ENCODE measurements at places on chromosomes 2 and 18.
A peak's percentile ranks its signal among the peaks of the same experiment; 100 is the strongest.

DNA sequence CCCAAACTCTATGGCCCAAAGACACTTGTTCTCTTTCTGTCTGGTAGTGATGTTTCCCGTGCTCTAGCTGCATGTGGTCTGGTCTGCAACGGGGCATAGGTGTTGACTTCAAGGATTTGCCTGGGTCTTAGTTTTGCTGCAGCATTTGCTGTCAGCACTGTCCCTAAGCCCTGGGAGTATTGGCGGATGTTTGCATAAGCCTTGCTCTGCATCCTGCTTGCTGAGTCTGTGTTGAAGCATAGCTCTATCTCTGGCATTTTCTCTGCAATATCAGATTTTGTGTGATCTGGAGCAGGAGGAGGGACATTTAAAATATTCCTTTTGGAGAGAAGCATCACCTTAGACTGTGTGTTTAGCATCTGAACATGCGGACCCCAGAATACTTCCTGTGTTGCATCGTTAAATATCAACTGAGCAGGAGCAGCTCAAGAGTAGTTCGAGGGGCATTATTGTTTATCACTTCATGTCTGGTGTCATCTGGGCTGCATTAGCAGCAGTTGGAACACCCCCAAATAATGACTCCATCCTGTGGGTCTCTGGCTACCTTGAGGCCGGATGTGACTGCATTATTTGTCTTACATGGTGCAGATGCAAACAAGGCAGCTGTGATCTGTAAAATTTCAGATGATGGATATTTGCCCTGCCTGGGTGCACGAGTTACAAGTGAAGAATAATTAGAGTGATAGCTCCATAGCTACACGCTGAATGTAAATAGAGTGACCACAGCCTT is 231.7 kb downstream of the TRIB2 start:
- no peak for DNase-seq

GRCh38 chr2:37454851-37455762 is 110.7 kb downstream of the QPCT start:
- no peak for DNase-seq

DNA sequence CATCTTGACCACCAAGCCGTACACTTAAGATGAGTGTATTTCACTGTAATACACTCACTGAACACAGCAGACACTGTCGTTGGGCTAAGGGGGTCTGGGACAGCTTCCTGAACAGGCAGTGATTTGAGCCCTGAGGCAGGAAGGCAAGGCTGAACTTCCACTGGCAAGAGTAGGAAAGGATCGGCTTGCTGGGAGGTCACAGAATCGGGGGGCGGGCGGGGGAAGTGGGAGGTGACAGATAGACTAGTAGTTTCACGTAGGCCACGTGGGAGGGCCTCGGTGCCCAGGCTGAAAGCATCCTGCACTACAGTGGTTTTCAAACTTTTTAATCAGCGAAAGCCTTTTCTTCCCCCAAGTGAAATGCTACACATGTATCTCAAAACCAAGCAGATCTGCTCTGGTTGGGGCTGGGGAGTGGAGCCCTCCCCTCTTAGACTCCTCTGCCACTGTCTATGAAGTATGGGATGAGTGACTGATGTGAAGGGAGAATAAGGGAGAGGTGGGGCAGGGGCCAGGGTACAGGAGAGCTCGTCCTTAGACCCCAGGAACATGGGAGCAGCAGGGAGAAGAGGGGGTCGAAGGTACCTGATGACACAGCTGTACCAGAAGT is 8.6 kb downstream of the PARD6G start:
- no peak for DNase-seq

- no peak for DNase-seq
These were observed 186.4 kb downstream of the RNF152 start for GRCh38 chr18:61706276-61706915.

- no peak for DNase-seq
These were observed 22.7 kb upstream of the NCK2 start for GRCh38 chr2:105721991-105722511.

DNA sequence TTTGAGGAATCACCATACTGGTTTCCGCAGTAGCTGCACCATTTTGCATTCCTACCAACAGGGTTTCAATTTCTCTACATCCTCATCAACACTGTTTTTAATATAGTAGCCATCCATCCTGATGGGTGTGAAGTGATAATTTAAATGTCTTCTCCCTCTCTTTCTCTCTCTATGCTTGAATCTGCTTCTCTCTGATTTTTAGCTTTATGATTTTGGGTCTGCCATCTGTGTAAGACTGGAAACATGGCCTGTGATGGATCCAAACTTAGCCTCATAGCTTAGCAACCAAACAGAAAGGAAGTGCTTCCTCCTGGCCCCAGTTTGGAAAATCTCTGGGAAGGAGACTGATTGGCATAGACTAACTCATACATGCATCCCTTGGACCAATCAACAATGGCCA is 33.7 kb upstream of the OSBPL6 start:
- no peak for DNase-seq

DNA sequence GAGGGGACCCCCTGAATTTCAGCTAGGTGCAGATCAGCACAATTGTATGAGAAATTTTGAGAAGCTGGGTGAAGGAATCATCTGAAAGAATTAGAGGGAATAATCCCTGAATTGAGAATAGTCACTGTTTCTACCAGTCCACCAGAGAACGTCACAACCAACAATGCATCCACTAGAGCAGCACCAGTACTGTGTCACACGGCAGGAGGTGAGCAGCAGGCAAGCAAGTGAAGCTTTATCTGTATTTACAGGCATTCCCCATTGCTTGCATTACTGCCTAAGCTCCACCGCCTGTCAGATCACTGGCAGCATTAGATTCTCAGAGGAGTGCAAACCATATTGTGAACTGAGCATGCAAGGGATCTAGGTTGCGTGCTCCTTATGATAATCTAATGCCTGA is 40.7 kb downstream of the GDF7 start:
- DNase-seq: no peak

DNA sequence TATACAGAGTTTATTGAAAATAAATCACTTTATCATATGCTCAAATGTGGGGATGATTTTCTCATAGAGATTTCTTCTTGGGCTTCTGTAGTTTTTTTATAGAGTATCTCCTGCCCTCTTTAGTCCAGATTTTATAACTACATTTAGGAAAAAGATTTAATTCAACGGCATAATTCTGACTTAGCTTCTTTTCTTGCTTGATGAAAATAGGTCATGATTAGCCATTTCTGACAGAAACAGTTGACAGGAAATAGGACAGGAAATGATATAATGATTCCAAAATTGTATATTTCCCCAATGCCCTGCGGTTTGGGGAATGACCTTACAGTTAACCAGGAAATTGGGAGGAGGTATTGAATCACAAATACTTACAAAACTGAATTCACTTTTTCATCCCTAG is 1531.9 kb upstream of the ACVR2A start:
- DNase-seq: peak; percentile 14

DNA sequence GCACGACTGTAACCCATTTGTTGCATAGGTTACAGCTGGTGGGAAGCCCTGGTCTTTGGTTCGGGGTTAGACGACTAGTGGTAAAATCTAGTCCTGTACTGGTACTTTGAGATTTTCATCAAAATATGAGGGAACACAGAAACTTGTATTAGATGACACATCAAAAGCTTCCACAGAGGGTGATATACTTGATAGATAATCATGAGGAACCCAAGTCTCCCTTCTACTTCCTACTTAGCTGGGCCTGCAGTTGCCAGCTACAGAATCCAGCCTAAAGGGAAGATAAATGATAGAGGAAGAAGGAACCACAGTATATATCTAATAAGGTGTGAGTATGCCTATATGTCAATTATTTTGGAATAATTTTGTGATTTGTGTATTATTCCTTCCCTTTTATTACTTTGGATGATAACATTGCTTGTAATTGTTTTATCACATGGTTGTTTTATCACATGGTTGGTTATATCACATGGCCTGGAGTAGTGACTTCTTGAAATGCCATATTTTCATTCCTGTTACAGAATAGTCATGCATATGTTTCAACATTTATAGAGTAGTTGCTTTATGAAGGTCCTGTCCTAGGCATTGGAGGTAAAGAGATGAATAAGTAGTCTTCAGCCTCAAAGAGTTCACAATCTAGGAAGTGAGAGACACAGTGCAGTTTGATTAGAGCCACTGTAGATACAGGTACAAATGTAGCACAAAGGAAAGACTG is 2.9 kb downstream of the AGPS start:
- DNase-seq: no peak

DNA sequence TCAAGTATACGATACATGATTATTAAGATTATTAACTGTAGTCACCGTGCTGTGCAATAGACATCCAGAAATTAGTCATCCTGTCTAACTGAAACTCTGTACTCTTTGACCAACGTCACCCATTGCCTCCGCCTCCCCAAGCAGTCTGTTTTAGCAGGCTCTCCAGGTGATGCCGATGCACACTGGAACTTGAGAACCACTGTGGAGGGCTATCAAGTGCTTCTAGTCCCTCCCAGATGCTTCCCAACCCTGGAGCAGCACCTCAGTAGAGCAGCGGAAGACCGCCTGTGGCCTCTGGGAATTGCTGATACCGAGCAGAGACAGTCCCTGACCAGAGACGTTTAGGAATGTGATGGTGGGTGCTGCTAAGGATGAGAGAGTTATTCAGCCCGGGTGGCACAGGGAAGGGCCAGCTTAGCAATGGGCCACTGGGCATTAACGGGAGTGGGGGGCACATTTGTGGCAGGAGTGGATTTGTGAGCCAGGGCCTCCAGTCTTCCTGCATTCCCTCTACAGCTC is 50.7 kb downstream of the LIPG start:
- DNase-seq: no peak

- no peak for DNase-seq
These were observed 40.5 kb upstream of the HS6ST1 start for GRCh38 chr2:128358941-128359731.

GRCh38 chr2:16105669-16106281 is 165.4 kb downstream of the MYCN start:
- no peak for DNase-seq

DNA sequence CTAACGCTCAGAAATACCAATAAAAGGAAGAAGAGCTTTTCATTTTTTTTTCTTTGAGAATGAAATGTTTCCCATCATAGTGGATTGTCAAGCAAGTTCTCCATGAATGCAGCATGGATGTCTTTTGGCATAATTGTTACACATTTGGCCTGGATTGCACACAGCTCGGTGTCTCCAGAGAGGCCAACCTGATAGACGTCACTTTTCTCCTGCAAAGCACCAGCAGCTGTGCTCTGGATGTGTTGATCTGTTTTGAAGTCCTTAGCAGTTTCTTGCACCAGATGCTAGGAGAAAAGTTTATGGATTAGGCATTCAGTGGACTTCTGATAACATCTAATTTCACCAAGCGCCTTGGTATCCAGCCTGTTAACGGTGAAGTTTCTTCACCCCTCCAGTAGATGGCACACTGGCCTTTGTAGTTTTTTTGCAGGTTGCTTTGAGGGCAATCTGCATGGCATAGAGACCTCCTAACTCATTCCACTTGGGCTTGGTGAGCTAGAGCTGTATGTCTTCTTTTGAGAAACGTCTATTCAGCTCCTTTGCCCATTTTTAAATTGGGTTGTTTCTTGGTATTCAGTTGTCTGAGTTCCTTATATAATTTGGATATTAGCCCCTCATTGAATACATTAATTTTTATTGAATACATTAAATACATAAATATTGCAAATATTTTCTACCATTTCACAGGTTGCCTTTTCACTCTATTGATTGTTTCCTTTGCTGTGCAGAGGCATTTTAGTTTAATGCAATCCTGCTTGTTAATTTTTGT is 59.7 kb downstream of the PTH2R start:
- peak; percentile 76 for DNase-seq

GRCh38 chr18:58806826-58807714 is 57.6 kb upstream of the ZNF532 start:
- no peak for DNase-seq

- DNase-seq: no peak
These were observed 89.5 kb downstream of the GORASP2 start for GRCh38 chr2:171018522-171018921.

DNA sequence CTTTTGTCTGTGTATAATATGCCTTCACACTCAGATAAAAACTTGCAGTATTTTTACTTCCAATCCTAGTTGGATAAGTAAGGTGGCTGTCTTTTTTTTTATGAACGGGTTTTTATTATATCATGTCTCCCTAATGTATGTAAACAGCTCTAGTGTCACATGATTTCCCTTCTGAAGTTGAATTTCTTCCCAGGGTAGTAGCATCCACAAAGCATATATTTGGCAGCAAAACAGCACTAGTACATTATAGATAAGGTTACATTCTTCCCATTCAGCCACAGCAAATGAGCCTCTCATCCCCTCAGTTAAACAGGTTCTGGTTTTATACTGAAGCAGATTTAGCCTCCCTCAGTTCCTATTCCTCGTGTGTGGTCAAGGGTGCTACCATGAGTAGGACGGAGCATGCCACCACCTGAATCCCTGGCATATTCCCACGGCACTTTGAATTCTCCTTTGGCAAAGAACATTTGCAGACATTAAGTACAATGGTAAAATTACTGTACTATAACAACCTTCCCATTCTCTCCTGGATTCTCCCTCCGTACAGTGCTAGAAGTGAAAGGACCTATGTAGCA is 15.4 kb upstream of the DTNA start:
- peak; percentile 15 for DNase-seq

- DNase-seq: no peak
These were observed 53.0 kb upstream of the LGALSL start for GRCh38 chr2:64400733-64401528.

DNA sequence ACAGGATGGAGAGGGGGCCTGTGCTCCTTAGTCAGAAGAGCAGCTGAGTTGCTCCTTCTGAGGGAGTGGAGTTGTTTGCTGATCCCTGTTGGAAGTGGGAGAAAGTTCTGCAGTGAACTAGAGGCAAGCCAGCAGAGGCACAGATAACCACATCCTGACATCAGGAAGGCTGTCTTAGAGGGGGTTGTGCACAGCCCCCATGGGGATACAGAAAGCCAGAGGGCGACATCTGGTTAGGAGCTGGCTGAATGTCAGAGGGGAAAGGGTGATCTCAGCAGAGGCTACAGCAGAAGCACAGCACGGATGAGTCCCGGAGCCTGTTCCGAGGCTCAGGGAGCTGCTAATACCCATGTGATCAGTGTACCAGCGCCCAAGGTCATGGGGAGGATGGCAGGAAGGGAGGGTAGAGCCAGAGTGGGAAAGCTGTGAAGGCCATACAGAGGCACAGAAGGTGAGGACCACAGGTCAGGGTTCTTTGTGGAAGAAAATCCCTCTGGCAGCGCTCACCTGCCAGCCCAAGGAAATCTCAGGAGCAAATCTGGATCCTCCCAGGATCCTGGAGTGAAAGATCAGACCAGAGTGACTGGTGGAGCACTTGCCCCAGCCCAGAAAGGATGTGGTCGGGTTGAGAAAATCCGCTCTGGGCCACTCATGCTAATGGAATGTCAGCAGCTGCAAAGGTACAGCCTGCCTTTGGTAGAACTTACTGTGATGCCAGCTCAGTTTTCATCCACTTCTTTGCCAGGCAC is 111.8 kb downstream of the STPG4 start:
- no peak for DNase-seq

GRCh38 chr2:213246497-213247281 is 37.6 kb upstream of the SPAG16 start:
- peak; percentile 31 for DNase-seq

GRCh38 chr2:129748653-129749052 is 230.8 kb upstream of the RAB6C start:
- DNase-seq: peak; percentile 59

GRCh38 chr2:69973335-69973735 is 11.9 kb upstream of the ASPRV1 start:
- DNase-seq: no peak

Measured in NCI-H345 (cell line).